ENCODE measurements at places on chromosomes 16 and 17. TPM values are rescaled to one million over a fixed set of nuclear protein-coding genes. Genes with fewer than 3 reads are reported as not detected.
A peak's percentile ranks its signal among the peaks of the same experiment; 100 is the strongest.

- peak; percentile 73 for DNase-seq
These were observed 1.6 kb downstream of the COASY start for GRCh38 chr17:42563543-42563942.

- no peak for DNase-seq
These were observed 213.9 kb downstream of the MRTFB start for GRCh38 chr16:14284930-14285512.

- no peak for DNase-seq
These were observed 21.3 kb upstream of the ELAC2 start for GRCh38 chr17:13038931-13039665.

Gene ODAD4
- total RNA-seq, result 1.2 TPM

DNA sequence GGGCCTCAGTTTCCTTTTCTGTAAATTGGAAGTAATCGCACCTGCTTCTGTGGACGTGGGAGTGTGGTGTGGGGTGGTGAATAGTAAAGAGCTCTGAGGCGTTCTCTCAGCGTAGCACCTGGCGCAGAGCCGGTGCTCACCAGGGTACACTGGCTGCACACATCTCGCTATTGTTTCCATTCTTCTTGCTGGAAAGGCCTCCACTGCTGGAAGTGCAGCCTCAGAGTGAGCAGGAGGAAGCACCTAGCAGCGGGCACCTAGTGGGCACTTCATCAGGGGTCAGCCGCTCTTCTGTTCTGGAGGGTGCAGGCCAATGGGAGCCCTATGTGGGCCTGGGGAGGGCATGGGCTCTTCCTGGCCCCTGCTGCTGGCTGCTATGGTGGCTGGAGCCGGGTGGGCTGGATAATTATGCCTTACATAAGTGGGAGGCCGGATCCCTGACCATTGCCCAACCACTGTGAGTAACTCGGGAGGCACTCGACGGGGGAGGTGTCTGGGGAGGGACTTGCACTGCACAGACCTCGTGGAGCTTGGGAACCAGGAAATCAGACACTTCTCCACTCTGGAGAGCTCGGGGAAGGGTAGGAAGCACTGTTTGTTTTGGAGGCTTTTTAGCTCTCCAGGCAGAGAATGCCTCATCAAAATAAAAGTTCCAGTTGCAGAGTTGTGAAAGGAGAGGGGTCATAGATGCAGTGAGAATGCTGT is 1.7 kb downstream of the MAP2K3 start:
- DNase-seq, result peak; percentile 97

Gene EEF2K
- total RNA-seq, result 34.3 TPM

Gene CDH13
- total RNA-seq, result 18.7 TPM

GRCh38 chr17:15946611-15947120 is 1.7 kb downstream of the ADORA2B start:
- peak; percentile 10 for DNase-seq

DNA sequence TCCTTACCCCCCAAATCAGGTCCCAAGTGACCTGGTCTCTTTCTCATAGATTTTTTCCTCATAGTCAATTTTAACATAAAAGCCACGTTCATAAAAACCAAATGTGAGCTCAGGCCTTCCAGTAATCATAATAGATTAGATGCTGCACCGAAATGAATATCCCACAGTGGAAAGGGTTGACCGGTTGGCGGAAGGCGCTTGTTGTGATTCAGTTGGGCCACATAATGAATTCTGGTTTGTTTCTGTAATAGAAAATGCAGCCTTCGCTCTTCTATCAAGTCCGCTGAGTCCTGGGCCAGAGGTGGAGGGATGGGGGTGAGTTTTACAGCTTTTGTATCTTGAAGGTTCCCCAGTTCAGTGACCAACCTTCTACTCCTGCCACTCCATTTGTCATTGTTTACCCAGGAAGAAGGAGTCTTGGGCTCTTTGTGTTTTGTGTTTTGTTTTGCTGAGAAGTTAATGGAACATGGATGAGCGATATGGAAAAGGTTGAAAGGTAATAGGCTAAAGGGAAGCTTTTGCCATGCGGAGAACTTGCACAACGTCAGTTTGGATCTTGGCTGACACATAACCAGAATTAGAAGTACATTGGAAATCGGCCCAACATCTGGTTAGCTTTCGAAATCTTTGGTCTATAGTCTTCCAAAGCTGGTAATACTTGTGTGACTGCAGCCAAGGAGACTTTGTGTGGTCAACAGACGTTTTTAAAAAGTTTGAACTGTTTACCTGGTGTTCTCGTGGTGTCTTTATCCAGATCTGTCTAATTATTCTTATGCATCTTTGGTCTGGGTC is 89.5 kb downstream of the CLEC16A start:
- no peak for DNase-seq

DNA sequence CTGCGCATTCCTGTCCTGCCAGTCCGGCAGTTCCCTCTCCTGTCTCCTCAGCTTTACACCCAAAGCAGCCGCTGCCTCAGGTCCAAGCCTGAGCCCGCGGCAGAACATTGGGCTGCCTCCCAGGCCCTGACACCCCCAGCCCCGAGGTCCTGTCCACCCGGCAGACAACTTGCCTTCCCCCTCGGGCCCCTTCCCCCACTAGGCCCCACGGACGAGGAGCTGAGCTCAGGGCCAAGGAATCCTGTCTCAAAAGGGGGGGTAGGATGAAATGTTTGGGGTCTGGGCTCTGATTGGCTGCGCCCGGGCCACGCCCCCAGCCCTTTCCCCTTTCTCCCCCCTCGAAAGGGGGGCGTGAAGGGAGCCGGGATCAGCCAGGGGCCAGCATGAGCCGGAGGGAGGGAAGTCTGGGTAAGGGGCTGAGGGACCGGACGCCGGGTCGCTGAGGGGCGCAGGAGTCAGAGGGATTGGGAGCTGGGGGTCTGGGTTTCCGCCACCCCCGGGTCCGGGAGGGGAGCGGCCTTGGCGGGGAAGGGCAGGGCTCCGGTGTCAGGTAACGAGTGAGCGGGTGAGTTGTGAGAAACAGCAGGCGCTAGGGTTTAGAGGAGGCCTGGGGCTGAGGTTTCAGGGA is at the start of gene CTF1:
Gene CTF1 (plus strand): TSS at position 354 of the 628 bp plus-strand sequence. CDS start 30 bp downstream, at position 384.
- peak; percentile 75 for DNase-seq

DNA sequence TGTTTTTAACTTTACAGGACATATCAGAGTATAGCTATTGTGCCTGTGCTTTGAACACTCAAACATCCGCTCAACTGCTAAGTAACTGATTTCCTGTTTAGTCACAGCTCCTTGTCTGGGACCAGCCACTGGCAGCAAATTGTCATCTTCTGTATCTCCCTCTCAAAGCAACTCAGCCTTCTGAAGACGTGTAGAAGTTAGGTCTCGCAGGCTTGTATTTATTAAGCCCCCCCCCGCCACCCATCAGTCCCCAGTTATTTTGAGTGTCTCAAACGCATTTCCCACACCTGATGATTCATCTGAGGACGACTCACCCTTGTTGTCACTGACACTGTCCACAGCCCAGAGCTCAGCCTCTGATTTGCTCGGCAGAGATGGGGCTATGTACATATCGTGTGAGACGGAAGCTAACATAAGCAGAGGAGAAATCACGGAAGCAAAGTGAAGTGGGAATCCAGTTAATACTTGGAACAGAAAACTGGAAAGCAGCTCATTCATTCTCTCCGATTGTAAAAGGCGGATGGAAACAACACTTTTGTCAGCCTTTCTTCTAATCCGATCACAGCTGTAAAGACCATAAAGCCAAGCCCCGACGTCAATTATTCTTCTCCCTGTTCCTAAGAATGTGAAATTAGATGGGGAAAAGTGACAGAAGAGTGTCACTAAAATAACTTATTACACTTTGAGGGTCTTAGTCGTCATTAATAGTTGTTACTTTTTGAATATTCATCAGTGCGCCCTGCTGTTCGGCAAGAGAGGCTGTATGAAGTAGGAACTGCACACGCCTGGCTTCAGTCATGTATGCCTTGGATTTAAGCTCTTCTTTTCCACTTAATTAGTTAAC is 64.2 kb downstream of the PITPNC1 start:
- DNase-seq, result peak; percentile 44

GRCh38 chr16:66832661-66833305 is 2.0 kb upstream of the NAE1 start:
- no peak for DNase-seq

- DNase-seq, result no peak
These were observed 452 bp upstream of the E2F4 start for GRCh38 chr16:67191411-67191994.

DNA sequence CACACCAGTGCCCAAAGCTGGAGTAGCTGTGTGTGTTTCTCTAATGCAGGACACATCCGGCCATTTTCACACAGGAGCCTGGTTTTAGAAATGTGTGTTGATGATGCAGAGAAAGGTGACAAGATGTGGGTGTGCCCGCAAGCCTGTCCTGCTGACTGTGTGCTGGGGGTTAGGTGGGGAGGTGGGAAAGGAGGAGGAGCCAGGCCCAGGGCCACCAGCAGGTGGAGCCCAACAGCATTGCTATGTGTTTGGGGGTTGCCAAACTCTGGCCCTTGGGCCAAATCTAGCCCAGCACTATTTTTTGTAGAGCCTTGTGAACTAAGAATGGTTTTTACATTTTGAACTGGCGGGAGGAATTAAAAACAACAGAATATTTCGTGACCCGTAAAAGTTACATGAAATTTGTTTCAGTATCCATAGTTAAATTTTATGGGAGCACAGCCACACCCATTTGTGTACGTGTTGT is 61.7 kb upstream of the LGALS9 start:
- no peak for DNase-seq

Gene RAP1GAP2
- 13.6 TPM for total RNA-seq

- no peak for DNase-seq
These were observed 228.5 kb downstream of the FOXL1 start for GRCh38 chr16:86806838-86807351.

DNA sequence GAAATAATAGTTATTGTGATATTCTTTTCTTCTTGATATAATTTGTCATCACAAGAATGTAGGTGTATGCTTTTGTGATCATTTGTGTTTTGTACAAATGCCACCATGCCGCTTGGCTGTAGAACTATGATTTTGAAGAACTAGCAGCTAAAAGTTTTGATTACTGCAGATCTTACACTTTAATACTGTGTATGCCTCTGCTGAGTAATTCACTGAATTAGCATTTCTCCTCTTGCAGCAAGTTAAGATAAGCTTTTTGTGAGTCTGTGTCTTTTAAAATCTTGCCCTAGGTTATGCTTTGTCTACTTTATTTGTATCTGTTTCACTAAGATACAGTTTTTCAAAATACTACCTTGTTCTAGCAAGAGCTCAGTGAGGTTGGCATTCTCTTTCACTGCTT is 326.5 kb upstream of the TBX2 start:
- DNase-seq, result no peak

DNA sequence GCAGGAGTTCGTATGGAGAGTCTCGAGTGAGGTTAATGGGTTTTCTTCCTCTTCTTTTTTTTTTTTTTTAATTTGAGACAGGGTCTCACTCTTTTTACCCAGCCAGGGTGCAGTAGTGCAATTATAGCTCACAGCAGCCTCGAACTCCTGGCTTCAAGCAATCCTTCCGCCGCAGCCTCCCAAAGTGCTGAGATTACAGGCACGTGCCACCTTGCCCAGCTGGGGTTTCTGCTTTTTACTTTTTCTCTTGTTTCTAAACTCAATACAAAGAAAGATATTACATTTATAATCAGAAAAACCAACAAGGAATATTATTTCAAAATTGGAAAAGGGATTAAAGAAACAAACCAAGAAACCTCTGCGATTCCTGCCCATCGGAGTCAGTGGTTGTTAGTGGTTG is 175.9 kb downstream of the SEC14L1 start:
- DNase-seq, result no peak

GRCh38 chr16:50229149-50229726 is 37.1 kb upstream of the ADCY7 start:
- no peak for DNase-seq

Gene PGS1
- total RNA-seq, result 94.8 TPM

Gene SARM1
- total RNA-seq, result 33.5 TPM

Gene TEKT1
- total RNA-seq, result 2.7 TPM

- DNase-seq, result peak; percentile 87
These were observed 29.1 kb upstream of the ITGA3 start for GRCh38 chr17:50026837-50027171.

Gene KRT32
- not detected for total RNA-seq

Gene TNFRSF17
- 1.6 TPM for total RNA-seq

- no peak for DNase-seq
These were observed 618.1 kb upstream of the RBFOX1 start for GRCh38 chr16:6714510-6714909.

- no peak for DNase-seq
These were observed 46.3 kb downstream of the TANGO6 start for GRCh38 chr16:68889508-68890150.

Gene CPD
- 57.5 TPM for total RNA-seq

GRCh38 chr17:80096561-80097021 is 4.8 kb upstream of the GAA start:
- no peak for DNase-seq

Gene SRCAP
- 70.1 TPM for total RNA-seq

GRCh38 chr17:48597778-48598631 is 4.4 kb upstream of the HOXB5 start:
- DNase-seq, result peak; percentile 91

Gene RBFOX1
- total RNA-seq, result not detected

- no peak for DNase-seq
These were observed 55.5 kb downstream of the YWHAE start for GRCh38 chr17:1344521-1344920.

DNA sequence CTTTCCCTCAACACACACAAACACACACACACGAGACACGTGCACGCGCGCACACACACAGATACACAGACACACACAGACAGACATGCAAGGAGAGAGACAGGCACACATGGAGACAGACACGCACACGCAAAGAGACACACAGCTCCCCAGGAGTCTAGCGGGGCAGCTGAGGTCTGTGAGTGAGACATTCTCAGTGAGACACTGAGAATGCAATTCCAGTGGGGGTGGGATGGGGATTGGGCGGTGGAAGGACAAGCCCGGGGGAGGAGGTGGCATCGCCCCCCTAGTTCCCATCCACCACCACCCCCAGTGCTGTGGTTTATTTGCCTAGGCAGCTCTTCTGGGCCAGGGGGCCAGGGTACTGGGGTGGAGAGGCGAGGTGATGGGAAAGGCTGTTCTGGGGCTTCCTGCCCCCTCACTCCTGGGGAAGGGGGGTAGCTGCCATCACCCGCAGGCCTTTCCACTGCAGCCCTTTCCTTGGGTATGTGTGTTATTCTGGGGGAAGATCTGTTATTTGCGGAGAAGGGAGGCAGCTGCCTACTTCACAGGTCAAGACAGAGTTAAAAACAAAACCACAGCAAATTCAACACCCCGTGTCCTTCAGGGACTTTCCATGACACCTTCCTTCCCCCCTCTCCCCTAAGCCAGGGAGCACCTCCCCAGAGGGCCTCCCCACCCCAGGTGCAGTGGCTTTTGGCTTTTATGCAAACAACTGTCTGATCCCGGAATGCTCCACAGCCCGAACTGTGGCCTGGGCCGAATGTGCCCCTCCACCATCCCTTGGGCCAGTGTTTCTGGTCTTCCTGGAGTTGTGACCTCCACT is 18.0 kb downstream of the GRB7 start:
- DNase-seq, result peak; percentile 19

DNA sequence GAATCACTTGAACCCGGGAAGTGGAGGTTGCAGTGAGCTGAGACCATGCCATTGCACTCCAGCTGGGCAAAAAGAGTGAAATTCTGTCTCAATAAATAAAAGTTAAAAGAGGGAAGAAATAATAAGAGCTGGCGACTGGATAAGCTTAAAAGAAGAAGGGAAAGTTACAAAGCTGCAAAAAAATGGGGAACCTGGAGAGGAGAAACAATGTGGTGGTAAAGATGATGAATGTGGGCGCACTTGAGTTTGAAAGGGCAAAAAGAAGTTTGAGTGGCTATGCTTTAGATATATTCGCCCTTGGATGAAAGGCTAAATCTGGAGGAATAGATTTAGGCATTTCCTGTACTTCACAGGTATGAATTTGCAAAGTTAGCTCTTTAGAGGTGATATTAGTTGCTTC is 53.0 kb upstream of the YPEL2 start:
- no peak for DNase-seq

- no peak for DNase-seq
These were observed 15.1 kb downstream of the SLC5A10 start for GRCh38 chr17:18966831-18967624.

Gene HSD17B2
- 2.0 TPM for total RNA-seq

Gene SDF2
- total RNA-seq, result 91.1 TPM
